ENCODE measurements at places on chromosomes 5 and 9.

DNA sequence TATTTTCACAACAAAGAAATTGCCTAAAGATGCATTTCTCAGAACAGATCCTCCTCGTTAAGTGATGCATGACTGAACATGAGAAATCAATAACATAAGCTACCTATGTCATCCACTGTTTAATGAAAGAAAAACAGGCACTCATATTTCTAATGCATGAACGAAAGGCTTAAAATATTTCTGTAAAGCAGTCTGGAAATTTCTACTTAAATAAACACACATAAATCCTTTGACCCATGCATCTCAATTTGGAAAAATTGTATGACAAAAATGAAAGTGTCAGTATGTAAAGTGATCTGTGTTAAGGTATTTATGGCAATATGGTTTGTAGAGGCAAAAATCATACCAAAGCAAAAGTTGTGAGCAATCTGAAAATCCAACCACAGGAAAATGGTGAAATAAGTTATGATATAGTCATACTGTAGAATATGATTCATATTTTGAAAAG is 399.2 kb upstream of the GRAMD2B start:
- no peaks in the 10 kb centered on the region for H3K4me1 ChIP-seq
- no peak overlapping the region for H3K4me3 ChIP-seq
- no peaks in the 10 kb centered on the region for H3K27me3 ChIP-seq
- no peak for DNase-seq
- no peak overlapping the region for H3K27ac ChIP-seq

- peaks cover 47% of the 10 kb centered on the region for H3K36me3 ChIP-seq
- no peaks in the 10 kb centered on the region for H3K27me3 ChIP-seq
- H3K27ac ChIP-seq: no peak overlapping the region
- H3K4me3 ChIP-seq: no peak overlapping the region
- H3K4me1 ChIP-seq: peaks cover 15% of the 10 kb centered on the region
These were observed 17.5 kb downstream of the TRIP13 start for GRCh38 chr5:909994-910768.

GRCh38 chr9:70452365-70452764 is 37.9 kb upstream of the KLF9 start:
- H3K4me3 ChIP-seq: no peak overlapping the region
- DNase-seq: no peak
- H3K27me3 ChIP-seq: no peaks in the 10 kb centered on the region
- no peak overlapping the region for H3K27ac ChIP-seq

DNA sequence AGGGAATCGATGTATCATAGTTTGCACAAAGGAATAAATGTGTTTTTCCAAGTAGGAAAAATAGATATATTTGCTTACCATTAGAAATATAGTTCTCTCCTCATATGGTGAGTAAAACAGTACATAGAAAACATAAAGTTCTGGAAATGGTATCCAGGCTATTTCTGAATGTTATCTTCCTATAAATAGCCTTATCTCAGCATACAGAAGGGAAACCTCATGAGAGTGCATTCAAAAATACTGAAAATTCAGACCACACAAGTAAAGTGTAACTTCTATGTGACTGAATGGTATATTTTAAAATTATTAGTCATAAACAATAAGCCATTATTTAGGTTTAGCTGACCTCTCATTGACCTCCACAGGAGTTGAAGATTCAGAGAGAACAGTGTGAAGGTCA is 43.5 kb downstream of the MOCS2 start:
- H3K4me3 ChIP-seq: no peak overlapping the region
- H3K27ac ChIP-seq: no peak overlapping the region
- peaks cover 54% of the 10 kb centered on the region for H3K36me3 ChIP-seq
- H3K27me3 ChIP-seq: no peaks in the 10 kb centered on the region

DNA sequence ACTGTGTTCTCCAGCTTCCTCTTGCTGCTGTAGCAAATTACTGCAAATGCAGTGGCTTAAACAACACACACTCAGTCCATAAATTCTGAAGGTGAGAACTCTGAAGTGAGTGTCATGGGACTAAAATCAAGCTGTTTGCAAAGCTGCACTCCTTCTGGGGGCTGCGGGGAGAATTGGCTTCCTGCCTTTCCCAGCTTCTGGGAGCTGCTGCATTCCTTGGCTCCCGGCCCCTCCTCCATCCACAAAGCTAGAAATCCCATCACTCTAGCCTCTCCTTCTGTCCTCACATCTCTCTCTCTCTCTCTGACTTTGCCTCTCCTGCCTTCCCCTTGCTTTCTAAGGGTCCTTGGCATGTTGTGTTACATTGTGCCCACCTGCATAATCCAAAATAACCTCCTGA is 14.2 kb upstream of the MED10 start:
- H3K27me3 ChIP-seq: peaks cover 62% of the 10 kb centered on the region
- no peak for DNase-seq
- H3K36me3 ChIP-seq: no peaks in the 10 kb centered on the region
- no peak overlapping the region for H3K4me3 ChIP-seq
- no peak overlapping the region for H3K27ac ChIP-seq

- DNase-seq: no peak
- no peaks in the 10 kb centered on the region for H3K36me3 ChIP-seq
- H3K4me3 ChIP-seq: no peak overlapping the region
- H3K27me3 ChIP-seq: peaks cover 25% of the 10 kb centered on the region
- no peak overlapping the region for H3K27ac ChIP-seq
These were observed 60.5 kb upstream of the C9orf72 start for GRCh38 chr9:27633764-27634163.

- H3K4me1 ChIP-seq: no peaks in the 10 kb centered on the region
- no peaks in the 10 kb centered on the region for H3K27me3 ChIP-seq
- no peak for DNase-seq
- no peak overlapping the region for H3K27ac ChIP-seq
These were observed 1275.4 kb upstream of the CDH18 start for GRCh38 chr5:21263361-21263760.

DNA sequence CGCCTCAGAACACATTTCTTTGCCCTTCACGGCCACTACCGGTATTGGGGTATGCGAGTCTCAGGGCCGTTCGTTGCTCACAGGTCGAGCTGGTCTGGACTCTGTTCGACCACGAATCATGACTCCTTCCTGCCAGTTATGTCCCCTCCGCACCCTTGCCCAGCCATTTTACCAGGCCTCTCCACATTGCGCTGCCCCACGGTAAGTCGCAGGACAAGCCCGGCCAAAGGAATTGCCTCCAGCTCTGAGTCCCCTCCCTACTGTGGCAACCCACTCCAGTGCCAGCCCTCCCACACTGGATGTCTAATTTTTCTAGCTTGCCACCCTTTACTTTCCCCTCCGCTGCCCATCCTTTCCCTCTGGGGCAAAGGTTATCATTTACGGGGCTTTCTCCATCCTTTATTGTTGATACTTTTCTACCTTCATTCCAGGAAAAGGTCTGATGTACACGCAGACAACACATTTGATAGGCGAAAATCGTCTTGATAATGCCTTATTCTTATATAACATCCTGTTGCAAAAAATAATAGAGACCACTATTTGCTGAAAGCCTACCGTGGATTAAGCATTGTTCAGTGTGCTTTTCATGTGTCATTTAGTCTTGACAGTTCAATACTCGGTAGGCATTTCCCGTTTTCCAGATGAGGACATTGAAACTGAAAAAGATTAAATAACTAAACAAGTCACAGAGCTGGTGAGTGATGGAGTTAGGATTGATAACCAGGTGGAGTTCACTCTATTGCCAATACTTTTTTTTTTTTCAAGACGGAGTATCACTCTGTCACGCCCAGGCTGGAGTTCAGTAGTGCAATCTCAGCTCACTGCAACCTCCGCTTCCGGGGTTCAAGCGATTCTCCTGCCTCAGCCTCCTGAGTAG is 958 bp upstream of the HSPA5 start:
- H3K4me3 ChIP-seq: peak overlapping the region; percentile 99
- no peak for DNase-seq
- peaks cover 31% of the 10 kb centered on the region for H3K36me3 ChIP-seq
- peaks cover 44% of the 10 kb centered on the region for H3K4me1 ChIP-seq
- peak overlapping the region; percentile 84 for H3K27ac ChIP-seq

- H3K36me3 ChIP-seq: no peaks in the 10 kb centered on the region
- H3K27ac ChIP-seq: no peak overlapping the region
- H3K4me3 ChIP-seq: no peak overlapping the region
- no peaks in the 10 kb centered on the region for H3K4me1 ChIP-seq
- DNase-seq: no peak
These were observed 35.9 kb upstream of the DMRT2 start for GRCh38 chr9:1014225-1014624.

DNA sequence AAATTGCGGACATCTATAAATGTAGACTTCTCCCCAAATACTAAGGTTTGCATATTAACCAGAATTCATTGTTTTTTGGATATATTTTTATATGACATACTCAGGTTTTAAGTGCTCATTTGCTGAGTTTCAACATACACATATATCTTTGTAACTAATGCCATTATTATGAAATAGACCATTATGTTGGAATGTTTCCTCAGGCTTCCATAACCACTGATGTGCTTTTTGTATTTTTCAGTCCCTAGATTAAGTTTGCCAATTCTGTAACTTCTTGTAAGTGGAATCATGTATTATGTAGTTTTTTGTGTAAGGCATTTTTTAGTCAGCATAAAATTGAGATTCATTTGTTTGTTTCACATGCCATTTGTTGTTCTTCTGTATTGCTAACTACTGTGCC is 32.1 kb downstream of the HSPA4 start:
- H3K4me3 ChIP-seq: no peak overlapping the region
- no peak overlapping the region for H3K27ac ChIP-seq
- DNase-seq: no peak
- H3K36me3 ChIP-seq: peaks cover 22% of the 10 kb centered on the region

- no peaks in the 10 kb centered on the region for H3K27me3 ChIP-seq
- peaks cover 14% of the 10 kb centered on the region for H3K4me1 ChIP-seq
- peak within 1 kb of the TSS; percentile 60 for H3K4me3 ChIP-seq
- peak; percentile 19 for DNase-seq
- H3K27ac ChIP-seq: peak within 1 kb of the TSS; percentile 34
These were observed at the start of gene RASGEF1C for GRCh38 chr5:180209137-180209581. Gene RASGEF1C, minus strand, starts transcription at chr5:180209211. Its CDS starts 71,159 bp downstream, at chr5:180138052.

DNA sequence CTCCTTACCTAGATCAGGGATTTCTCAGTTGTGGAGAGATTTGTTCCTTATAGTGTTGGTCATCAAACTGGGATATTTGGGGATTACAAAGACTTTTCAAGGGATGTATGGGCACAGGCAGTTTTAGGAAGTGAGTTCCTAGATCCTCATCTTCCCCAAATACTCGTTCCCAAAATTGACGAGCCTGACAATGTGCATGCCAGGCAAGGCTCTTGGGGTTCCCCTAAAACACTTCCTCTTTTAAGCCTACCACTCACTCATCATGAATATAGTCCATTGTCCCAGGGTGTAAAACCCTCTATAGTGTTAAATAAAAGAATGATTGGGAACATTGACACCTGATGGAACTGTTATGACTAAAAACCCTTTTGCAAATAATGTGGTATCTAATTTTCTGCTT is 26.4 kb downstream of the PDCD1LG2 start:
- H3K27me3 ChIP-seq: no peaks in the 10 kb centered on the region
- no peaks in the 10 kb centered on the region for H3K4me1 ChIP-seq
- no peak overlapping the region for H3K27ac ChIP-seq
- no peaks in the 10 kb centered on the region for H3K36me3 ChIP-seq
- H3K4me3 ChIP-seq: no peak overlapping the region
- DNase-seq: no peak

DNA sequence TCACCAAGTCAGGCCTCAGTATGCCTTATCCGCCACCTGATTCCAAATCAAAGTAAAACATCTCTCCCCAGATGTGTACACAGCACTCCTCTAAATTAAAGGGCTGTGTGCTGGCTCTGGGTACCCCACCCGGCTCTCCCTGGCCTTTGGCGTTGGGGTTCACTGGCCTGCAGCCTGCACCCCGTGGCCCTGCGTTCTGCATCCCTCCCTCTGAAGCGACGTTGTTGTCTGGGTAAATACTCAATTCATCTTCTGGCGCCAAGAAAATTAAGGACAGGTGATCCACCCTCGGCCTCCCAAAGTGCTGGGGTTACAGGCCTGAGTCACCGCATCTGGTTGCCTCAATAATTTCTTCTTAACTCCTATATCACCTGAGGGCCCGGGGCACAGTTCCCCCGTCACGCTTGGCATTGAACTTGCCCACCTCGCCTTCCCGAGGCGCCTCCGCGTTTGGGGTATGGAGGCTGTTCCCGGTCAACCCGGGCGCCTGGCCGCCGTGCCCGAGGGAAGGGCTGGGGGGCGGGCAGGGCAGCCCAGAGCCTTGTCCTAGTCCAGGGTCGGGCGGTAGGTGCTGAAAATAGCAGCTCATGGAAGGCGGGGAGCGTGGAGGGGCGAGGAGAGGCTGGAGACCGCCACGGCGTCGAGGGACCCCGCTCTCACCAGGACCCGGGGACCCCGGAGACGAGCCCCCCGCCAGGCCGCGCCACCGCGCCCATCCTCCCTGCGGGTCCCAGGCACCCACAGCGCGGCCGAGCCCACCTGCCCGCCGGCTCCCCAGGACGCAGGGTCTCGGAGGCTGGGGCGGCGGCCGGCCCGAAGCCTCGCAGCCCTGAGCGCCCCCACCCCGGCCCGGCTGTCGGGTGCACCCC is 531 bp downstream of the ABO start:
- H3K27ac ChIP-seq: peak overlapping the region; percentile 24
- peak overlapping the region; percentile 44 for H3K4me3 ChIP-seq
- H3K27me3 ChIP-seq: no peaks in the 10 kb centered on the region
- H3K36me3 ChIP-seq: no peaks in the 10 kb centered on the region

- no peaks in the 10 kb centered on the region for H3K4me1 ChIP-seq
- H3K4me3 ChIP-seq: no peak overlapping the region
- H3K27me3 ChIP-seq: no peaks in the 10 kb centered on the region
- no peak for DNase-seq
These were observed 304.7 kb upstream of the POU5F2 start for GRCh38 chr5:94045839-94046782.

DNA sequence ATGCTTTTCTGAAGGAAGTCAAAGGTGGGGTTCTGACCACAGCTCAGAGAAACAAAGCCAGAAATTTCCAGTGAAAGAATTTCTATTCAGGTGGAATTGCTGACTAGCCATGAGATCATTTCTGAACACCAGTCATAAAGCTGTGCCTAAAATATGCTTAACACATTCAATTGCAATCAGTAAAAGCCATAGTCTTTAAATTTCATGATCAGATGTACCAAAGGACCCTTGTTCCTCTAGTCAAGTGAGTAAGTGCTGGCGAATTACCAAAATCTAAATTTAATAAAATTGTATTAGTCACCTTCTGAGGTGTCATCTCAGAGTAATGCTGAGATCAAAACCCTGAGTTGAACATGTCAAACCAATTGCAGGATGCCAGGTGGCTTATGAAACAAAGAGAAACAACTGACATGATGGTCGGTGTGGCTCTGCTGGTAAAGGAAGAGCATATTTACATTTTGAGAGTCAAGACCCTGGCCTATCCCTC is 334.2 kb upstream of the CCNH start:
- no peaks in the 10 kb centered on the region for H3K36me3 ChIP-seq
- no peak overlapping the region for H3K4me3 ChIP-seq
- peak; percentile 75 for DNase-seq
- peaks cover 21% of the 10 kb centered on the region for H3K4me1 ChIP-seq

DNA sequence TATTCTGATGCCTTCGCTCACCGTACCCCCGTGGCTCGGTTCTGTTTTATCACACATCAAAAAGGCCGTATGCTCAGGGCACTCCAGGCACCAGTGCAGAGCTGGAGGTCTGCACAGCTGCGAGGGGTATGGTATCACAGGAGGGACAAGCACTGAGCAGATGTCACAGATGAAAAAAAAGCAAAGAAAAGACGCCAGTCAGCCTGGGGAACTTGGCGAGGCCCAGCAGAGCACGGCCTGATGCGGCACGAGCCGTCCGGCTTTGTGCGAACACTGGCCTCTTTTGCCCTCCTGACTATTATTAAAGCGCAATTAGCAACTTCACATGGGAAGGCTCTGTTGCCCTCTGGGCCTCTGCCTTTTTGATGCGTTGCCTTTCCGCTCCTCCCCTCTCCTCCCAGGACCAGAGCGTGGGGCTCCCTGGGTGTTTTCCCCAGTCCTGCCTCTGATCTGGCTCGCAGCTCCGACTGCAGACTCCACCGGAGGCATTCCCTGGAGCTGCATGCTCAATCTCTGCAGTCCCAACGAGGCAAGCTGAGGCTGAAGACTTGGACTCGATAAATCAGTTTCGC is 44.4 kb downstream of the AK8 start:
- no peak overlapping the region for H3K4me3 ChIP-seq
- no peaks in the 10 kb centered on the region for H3K36me3 ChIP-seq
- H3K27me3 ChIP-seq: no peaks in the 10 kb centered on the region
- no peak overlapping the region for H3K27ac ChIP-seq

Measured in HCT116 (cell line).